ENCODE measurements at places on chromosomes 7 and 10.

GRCh38 chr10:34813626-34814222 lies 1.4 kb downstream of the PARD3 start:
- DNase-seq, result no peak

DNA sequence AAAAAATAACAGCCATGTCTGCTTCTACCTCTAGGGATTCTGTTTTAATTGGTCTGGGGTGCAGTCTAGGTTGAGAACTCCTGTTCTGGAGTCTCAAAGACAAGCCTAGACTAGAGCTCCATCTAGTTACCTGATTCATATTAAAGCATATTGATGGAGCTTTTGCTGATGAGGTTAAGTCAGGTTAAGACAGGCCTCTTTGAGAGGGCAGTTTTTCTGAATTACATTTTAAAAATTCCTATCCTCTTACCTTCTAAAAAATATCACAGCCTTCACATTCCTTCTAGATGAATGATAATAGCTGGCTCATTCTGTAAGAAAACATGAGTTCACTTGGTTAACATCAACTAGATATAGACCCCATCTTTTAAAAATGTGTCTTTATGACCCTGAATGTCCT lies 28.9 kb downstream of the MGAM start:
- DNase-seq, result no peak

DNA sequence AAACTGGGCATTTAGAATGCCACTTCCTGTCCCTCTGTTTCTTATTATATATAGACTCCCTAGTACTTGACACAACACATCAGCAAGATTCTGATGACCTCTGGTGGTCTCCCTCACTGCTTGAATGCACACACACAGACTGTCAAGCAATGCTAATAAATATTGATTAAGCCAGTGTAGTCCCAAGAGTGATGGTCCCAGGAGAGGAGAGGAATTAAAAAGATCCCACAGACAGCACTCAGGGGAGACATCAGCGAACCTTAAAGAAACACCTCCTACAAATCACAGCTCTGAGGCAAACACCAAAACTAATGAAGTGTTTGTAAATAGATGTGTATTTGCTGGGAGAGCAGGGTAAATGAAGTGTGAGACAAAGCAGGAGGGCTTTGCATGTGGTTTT lies 1291.2 kb downstream of the XPNPEP1 start:
- no peak for DNase-seq

- no peak for DNase-seq
Observed at GRCh38 chr7:84137812-84138211, 56.8 kb downstream of the SEMA3A start.

DNA sequence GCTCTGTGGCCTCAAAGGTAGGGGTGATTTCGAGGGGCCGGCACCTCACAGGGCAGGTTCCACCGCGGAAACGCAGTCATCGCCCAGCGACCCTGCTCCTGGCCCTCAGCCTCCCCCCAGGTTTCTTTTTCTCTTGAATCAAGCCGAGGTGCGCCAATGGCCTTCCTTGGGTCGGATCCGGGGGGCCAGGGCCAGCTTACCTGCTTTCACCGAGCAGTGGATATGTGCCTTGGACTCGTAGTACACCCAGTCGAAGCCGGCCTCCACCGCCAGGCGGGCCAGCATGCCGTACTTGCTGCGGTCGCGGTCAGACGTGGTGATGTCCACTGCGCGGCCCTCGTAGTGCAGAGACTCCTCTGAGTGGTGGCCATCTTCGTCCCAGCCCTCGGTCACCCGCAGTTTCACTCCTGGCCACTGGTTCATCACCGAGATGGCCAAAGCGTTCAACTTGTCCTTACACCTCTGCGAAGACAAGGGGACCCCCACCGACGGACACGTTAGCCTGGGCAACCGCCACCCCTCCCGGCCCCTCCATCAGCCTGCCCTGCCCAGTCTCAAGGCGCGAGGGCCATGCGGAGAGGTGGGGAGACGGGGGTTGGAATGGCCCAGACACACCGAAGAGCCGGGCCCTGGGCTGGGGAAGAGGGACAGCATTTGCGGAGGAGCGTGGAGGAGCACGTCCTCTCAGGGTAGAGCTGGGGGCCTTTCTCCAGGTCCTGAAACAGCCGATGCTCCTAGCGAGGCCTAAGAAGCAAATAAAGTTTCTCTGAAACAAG lies 6.0 kb downstream of the SHH start:
- no peak for DNase-seq

GRCh38 chr10:116316503-116316902 lies 7.7 kb upstream of the CCDC172 start:
- DNase-seq, result no peak

DNA sequence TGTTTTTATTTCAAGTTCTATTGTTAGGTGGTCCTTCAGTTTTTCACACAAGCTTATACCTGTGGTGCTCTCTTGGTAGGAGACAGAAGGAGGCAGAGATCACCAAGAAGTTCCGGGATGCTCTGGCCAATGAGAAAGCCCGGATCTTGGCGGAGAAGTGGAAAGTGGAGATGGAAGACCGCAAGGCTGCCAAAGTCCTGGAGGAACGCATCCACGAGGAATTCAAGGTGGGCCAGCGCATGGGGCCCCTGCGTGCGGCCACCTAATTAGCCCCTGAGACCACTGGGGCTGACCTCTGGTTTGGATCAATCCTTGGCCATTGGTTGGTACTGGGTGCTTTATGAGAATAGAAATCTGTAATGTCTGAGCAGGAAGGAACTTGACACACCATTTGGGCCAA lies 33.6 kb downstream of the SH2D4B start:
- no peak for DNase-seq

- DNase-seq, result no peak
Observed at GRCh38 chr7:141001122-141001521, 13.6 kb downstream of the MRPS33 start.

- DNase-seq, result no peak
Observed at GRCh38 chr10:131852176-131852822, 48.5 kb upstream of the PPP2R2D start.

DNA sequence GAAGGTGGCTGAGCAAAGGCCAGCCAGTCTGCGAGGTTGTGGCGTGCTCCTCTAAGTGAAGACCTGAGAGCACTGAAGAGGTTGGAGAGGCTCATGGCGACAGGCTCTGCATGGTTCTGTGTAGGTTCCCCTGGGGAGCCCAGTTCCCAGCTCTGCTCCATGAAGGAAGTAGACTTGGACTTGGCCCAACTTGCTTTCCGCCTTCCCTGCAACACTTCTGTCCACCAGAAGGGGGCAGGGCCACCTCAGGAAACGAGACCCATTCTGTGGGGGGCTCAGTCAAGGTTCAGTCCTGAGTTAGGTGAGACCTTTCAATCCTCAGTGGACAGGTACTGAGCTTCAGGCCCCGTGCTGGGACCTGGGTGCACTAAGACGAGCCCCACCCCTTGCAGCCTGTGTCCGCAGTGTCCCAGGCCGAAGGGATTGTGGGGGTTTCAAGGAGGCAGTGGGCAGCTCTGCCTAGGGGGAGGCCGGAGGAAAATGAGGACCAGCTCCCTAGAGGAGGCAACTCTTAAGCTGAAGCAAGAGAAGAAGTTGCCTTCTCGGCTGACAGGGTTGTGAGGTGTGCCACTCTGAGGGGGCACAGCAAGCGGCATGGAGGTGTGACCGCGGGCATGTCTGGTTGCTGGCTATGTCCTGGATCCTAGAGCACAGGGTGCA lies 15.0 kb upstream of the PCBD1 start:
- peak; percentile 24 for DNase-seq

DNA sequence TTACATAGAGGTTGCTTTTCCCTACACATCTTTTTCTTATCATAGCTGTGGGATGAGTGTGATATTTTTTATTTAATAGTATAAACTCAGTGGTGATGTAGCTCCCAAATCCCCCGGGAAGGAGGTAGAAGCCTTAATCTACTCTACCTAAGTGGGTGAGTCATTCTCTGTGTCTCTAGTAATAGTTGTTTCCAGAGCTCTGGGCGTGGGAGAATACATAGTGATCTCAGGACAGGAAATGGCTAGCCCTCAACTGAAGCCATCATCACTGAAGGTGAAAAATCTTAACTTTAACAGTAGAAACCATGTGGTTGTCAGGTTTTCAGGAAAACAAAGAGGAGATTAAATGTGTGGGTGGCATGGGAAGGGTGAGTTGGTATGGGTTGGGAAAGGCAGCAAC lies 278.4 kb downstream of the ANKRD30A start:
- no peak for DNase-seq

GRCh38 chr10:112639298-112639697 lies 192.3 kb downstream of the VTI1A start:
- DNase-seq, result no peak

DNA sequence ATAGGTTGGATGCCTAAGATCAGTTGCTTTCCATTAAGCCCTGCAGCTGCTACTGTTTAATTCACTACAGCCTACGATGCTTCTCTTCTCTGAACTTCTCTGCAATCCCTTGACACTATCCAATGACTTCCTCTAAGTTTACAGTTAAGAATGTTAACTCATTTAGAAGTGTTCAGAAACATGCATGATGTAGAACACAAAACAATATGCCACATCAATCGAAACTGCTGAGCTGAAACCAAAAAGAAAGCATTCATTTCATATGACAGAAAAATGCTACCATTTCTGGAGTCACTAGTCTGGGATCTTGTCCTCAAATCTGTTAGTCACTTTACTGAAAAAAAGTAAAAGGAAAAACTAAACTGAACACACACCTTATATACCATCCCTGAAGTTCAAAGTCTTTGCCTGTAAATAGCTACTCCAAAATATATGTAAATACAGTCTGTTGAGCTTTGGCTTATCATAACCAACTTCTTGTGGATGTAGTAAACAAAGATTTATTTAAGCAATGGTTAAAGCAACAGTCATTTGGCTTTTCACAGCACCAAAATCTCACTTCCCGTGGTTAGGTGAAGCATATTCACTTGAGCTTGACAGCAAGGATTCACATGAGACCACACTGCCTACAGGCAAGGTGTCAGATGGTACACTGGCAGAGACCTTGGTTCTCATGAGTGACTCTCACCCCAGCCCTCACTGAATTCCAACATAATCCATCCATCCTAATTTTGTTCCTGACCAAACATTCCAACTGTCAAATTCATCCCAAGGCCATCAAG lies 187.0 kb downstream of the PPP1R17 start:
- no peak for DNase-seq

DNA sequence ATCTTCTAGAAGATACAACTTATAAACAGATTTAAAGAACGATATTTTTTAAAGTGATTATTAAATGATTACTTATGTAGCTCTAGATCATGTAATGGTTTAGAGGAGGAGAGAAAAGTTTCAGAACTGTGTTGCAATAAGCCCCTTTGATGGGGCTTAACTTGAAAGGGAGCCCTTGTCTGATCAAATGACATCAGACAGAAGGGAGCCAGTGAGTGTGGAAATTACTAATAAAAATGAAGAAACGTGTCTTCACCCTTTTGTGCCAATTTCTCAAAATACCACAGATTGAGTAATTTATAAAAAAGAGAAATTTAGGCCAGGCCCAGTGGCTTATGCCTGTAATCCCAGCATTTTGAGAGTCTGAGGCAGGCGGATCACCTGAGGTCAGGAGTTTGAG lies 318.2 kb downstream of the EXOC4 start:
- no peak for DNase-seq

- no peak for DNase-seq
Observed at GRCh38 chr7:48025624-48026023, 3.3 kb downstream of the SUN3 start.

DNA sequence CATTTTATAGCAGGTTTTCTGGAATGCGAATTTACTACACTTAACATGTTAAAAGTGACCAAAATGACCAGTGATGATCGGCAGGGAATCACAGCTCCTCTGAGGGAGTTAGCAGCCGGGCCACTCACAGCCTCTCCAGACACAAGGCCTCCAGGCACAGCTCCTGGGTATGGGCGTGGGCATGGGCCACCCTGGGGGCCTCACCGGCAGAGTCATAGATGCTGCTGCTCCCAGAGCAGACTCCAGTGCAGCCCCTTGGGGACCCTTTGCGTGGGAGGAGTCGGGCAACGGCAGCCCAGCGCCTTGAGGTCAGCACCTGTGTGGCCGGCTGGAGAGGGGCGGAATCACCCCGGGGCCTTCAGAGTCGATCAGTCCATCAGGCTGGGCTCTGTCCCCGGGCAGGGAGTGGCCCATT lies 8.6 kb downstream of the KNDC1 start:
- DNase-seq, result no peak

GRCh38 chr7:17986851-17987250 lies 40.8 kb downstream of the PRPS1L1 start:
- no peak for DNase-seq

GRCh38 chr7:31981874-31982390 lies 88.3 kb downstream of the PDE1C start:
- DNase-seq, result no peak

- DNase-seq, result no peak
Observed at GRCh38 chr10:122468307-122468925, 7.1 kb downstream of the HTRA1 start.

DNA sequence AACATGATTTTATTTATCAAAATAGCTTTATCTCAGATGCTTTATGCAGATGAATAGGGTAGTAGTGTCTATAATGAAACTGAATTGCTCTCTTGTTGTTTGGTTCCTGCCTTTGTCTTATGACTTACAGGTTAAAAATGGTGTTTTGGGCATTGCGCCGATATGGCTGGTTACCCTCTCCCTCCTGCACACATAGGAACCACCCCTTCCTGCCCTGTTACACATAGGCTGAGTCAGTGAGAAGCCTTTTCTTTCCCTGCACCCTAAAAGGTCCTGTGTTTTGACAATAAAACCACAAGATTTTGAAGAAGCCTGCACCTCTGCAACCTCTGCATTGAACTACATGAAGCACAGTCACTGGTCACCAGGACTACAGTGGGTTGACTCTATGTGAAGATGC lies 655.8 kb upstream of the ANKRD30A start:
- DNase-seq, result no peak

GRCh38 chr10:571688-572451 lies 117.6 kb downstream of the DIP2C start:
- DNase-seq, result no peak

GRCh38 chr7:155411718-155412415 lies 46.1 kb upstream of the EN2 start:
- no peak for DNase-seq

DNA sequence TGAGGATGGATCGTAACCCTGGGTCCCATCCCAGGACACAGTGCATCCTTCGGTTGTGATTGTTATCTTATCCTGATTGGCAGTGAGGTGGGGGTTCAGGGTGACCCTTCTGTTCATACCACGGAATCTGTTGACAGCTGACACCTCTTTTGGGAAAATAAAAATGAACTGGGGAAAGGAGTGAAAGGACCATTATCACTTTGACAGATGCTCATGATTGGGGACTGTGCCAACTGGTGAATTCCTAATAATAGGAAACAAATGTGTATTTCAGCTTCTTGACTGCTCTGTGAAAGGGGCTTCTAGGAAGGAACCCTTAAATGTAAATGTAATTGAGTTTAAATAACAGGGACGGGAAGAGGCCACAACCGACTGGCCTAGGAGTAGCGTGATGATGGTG lies 65.4 kb downstream of the CELF2 start:
- DNase-seq, result no peak

Data from stimulated activated CD4-positive, alpha-beta T cell treated with anti-CD3 and anti-CD28 coated beads, Interleukin-4, amount 100 ng/mL, for 24 hours (primary cell).